Right forelimb (tissue), 1 donor: ENCODE measurements at places on chromosomes 6 and 20.
A peak's percentile ranks its signal among the peaks of the same experiment; 100 is the strongest.

DNA sequence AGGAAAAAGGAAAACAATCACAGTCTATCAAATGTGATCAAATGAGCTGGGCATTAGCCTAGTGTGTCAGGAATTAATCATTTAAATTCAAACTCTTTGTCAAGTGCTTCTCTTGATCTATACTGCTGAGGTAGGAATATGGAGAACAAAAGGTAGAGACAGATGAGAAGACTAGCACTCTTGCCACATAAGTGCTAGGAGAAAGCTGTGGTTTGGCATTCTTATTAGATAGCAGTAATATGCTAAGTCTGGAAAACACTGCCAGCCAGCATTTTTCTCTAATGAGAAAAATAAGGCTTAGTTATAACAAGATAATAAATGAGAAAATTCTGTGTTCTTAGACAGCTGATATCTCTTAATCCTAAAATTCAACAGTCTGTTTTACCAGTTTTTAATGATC lies 38.9 kb downstream of the ORC3 start:
- DNase-seq, result no peak

GRCh38 chr6:31247813-31248212 lies 24.1 kb downstream of the HLA-C start:
- DNase-seq, result no peak

DNA sequence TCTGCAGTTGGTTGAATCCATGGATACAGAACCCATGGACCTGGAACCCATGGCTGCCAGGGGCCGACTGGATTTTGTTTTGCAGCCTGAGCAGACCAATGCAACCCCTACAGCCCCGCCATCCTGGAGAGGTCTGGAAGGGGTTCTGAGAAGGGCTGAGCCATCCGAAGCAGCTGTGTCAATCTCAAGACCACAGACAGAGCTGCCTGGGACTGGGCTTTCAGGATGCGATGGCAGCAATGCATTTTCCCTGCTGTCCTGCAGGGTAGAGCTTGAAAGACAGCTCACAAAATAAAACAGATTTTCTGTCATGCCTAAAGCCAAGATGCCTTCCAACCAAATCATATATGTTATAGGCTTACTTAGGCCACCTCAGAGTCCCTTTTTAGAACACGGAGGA lies 125.8 kb upstream of the NXT1 start:
- no peak for DNase-seq

DNA sequence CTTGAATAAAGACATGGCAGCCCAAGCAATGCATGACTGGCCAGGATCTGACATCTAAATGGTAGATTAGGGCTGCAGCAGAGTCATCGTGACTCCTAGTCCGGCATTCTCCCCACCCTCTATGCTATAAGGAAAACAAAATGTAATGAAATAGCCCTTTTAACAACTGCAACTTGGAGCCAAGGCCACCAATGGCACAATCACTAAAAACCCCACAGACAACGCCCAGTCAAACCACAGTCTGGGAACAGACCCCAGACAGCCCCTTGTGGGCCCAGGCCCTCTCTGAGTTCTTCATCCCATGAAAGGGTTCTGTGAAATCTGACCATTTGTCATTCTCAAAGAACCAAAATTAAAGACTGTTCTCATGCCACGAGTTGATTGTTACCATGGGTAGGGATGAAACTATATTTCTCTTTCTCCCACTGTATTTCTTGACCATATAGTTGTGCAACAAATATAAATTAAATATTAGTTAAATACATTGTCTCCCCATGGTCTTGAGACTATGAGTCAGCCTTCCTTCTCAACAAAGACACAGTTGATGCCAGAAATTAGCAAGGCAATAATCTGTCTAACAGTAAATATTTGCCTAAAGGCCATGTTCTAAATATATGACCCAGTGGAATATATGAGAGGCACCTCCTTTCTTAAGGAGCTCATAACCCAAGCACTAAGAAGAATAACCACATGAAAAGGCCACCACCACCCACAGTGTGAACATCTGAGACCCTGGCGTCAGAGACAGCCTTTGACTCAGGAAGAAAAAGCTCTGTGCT lies 85.6 kb upstream of the SSTR4 start:
- no peak for DNase-seq

- DNase-seq, result no peak
Measured at GRCh38 chr6:128617285-128617684, 96.9 kb upstream of the PTPRK start.

- no peak for DNase-seq
Measured at GRCh38 chr6:96947055-96947454, 22.5 kb downstream of the KLHL32 start.

- no peak for DNase-seq
Measured at GRCh38 chr20:50594591-50595432, 84.6 kb downstream of the PTPN1 start.

- DNase-seq, result no peak
Measured at GRCh38 chr6:138005846-138006245, 101.4 kb downstream of the PERP start.

DNA sequence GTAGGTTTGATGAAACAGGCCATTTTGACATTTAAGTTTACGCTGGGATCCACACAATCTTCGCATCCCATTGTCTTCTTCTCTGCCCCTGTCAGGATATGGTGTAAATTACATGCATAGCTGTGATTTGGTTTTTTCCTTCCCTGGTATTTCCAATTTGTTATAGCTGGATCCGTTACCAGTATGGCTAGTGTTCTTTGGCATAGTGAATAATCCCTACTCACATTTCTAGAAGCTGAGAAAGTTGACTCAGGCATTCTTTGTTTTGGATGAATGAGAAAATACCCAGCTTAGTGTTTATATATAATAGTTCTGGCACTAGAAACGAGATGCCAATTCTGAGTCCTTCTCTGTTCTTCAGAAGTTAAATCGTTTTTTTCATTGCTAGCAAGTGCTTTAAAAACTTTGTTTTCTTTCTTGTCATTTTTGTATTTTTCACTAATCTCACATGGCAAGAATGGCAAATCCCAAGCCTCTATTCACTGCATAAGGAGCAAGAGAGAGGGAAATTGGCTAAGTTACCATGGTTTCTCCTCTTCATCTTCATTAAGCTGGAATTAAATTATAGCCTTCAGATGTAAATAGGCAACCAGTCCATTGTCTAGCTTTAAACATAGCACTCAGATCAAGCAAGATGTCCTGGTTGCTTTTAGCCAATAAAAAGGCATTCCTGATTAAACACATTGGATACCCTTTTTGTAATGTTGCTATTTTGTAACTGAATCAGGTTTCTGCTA lies 91.9 kb upstream of the LAMP5 start:
- DNase-seq, result no peak

DNA sequence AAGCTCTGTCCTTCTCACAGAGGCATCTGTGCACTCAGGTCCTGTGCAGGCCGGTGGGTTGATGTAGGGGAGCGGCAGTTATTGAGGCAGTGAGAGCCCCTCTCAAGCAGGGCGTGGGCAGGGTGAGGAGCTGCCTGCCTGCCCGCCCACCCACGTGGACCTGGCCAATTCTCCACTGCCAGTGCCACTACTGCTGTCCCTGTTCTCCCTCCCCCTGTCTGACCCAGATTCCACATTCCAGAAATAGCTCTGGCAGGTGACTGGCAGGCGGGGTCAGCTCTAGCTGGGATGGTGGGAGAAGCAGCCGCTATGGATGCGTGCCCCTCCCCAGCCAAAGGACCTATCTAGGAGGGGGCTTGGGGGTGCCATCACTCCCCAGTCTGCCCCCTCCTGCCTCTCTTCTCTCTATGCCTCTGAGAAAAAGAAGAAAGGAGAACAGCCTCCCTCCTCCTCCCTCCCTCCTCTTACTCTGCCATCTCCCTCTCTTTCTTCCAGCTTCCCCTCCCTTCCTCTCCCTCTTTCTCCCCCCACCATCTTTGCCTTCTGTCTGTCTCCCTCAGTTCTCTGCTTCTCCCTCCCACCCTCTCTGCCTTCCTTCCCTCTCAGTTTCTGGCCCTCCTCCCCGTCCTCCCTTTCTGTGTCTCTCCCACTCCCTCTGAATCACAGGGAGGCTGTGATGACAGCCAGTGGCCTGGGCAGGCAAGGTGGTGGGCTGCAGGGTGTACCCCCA lies 86.5 kb upstream of the MYL9 start:
- no peak for DNase-seq

DNA sequence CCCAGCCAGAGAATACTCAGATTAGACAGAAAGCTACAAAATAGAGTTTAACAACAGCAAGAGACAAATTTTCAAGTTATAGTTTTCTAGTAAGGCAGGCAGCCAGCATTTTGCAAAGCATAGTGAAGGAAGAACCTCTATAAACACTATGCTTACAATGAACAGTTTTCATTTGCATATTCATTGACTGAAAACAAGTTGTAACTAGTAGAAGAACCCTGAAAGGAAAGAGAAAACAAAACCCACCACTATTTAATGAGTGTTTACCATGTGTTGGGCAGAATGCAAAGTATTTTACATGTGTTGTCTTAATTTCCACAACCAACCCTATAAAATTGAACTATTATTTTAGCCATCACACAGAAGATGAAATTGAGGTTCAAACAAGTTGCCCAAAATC lies 196.1 kb downstream of the UBE3D start:
- no peak for DNase-seq

DNA sequence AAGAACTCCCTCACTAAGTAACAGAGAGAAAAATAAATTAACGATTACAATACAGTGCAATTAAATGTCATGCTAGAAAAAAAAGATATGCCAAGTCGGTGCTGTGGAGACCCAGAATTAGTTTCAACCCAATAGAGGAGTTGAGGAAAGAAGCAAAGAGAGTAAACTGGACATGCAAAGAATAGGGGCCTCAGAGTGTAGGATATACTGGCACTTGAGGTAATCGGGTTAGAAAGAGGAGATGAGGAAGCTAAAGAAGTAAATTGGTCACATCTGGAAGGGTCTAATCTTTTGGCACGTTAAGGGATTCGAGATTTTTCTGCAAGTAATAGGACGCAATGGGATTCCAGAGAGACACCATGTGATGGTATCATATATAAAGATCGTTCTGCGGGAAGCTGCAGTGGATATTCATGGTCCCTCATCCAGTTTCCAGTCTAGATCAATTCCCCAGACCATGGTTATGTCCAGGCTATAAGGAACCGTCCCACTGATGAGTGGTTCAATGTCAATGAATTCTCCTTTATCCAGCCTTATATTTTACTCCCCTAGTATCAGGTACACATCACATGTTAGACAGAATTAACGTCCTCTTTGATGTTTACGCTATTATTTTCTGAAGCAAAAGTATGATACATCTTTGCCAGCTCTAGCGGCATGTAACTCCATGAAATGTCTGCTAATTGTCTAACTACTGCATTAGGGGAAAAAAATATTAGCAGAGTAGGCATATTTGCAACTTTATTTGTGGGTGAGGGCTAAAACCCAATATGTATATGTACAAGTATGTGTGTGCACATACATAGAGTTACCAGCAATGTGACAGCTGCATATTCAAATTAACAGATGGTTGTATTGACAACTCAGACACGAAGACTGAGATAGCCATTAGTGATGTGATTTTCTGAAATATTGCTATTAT lies 1.1 kb upstream of the TBC1D32 start:
- DNase-seq, result no peak

DNA sequence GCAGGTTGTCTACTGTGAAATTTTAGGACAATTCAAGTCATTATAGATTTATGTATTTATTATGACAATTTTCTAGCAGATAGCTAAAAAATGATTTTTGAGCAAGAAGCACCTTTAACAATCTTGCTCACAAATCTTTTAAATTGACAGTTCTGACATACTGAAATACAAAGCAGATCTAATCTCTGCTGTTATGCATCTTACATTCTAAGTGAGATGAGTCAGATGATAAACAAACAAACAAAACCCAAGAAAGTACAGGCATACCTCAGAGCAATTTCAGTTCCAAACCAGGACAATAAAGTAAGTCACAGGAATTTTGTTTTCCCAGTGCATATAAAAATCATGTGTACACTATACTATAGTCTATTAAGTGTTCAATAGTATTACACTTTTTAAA lies 430.7 kb upstream of the PTCHD4 start:
- no peak for DNase-seq

- DNase-seq, result no peak
Measured at GRCh38 chr6:140921366-140922226, 1211.1 kb upstream of the GJE1 start.

DNA sequence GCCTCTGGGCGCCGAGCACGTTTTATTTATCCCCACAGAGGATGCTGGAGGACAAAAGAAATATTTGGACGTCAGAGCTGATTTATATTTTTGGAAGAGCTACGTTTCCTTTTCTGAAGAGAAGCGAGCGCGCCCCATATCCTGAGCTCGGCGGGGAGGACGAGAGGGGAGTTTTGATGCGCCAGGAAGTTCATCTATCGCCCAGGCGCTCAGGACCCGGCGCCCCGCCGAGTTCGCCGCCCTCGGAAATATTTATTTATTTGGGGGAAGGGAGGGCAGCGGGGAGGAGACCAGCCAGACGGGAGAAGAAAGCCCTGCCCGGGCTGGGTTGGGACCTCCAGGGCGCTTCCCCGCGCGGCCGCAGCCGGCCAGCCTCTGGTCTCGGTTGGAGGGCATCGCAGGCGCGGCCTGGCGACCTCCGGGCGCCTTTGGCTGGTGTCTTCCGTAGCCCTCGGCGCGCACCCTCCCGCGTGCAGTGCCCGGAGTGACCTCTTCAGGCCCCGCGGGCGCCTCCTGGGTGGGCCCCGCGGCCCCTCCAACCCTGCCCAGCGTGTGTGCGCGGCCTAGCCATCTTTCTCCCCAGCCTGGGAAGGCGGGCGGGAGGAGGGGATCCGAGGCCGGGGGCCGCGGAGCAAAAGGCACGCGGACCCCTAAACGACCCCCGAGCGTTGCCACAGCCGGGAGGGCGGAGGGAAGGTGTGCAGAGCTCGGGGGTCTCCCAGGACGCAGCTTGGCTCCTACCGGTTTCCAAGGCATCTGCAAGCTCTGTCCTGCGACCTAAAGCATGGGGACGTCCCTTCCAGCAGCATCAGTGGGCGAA lies 5.4 kb upstream of the FOXF2 start:
- DNase-seq, result no peak

GRCh38 chr20:35144694-35145093 lies 2.4 kb downstream of the EDEM2 start:
- DNase-seq, result no peak

- no peak for DNase-seq
Measured at GRCh38 chr6:551405-551804, 105.5 kb downstream of the HUS1B start.

GRCh38 chr20:63176427-63177133 lies 39.4 kb downstream of the YTHDF1 start:
- DNase-seq, result no peak

GRCh38 chr6:39910744-39911143 lies 23.5 kb downstream of the MOCS1 start:
- no peak for DNase-seq

- DNase-seq, result no peak
Measured at GRCh38 chr6:165448210-165448609, 138.8 kb upstream of the C6orf118 start.

DNA sequence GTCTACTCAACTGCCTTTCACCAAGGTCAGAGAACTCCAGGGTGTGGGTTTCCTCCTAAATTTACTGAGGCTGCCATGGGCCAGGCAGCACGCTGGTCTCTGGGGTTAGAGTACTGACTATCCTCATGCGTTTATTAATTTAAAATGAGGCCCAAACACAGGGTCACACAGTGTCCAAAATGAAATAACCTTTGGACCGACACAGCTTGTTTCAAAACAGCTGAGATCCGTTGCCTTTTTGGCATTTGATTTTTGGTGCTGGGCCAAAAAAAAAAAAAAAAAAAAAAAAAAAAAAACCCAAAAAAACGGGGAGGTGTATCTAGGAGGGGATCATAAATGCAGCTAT lies 14.6 kb upstream of the TOX2 start:
- DNase-seq, result peak; percentile 40
